ENCODE measurements at places on chromosomes 6 and 20.

GRCh38 chr20:14360416-14360815 is 23.0 kb upstream of the FLRT3 start:
- DNase-seq, result no peak

- no peak for DNase-seq
Measured at GRCh38 chr6:84449220-84449619, 221.8 kb upstream of the CEP162 start.

- DNase-seq, result no peak
Measured at GRCh38 chr6:121205569-121205968, 128.7 kb downstream of the TBC1D32 start.

DNA sequence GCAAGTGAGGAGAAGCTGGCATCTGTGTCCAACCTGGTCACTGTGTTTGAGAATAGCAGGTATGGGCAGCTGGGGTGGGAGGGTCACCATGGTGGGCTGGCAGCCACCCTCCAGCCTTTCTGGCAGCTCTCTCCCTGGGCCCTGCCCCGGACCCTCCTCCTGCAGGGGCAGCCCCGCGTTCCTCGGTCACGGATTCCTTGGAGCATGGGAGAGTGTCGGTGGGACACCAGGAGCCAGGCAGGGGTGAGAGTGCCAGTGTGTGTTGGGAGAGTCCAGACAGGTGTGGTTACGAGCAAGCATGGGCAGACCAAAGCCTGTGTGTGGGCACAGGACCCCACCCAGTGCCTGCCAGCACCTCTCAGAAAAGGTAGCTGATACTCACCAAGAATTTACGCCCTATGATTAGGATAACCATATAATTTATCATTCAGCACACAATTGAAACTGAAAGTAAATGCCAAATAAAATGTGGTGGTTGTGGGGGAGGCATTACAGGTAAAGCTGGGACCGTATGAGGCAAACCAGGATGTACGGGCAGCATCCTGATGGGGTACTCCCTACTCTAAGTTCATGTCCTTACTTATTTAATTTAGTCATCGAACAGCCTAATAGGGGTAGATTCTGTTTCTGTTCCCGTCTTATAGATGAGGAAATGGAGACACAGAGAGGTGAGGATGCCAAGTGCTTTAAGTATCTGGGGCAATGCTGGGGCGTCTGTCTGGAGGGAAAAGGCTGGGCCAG is 542 bp downstream of the FGD2 start:
- no peak for DNase-seq

- DNase-seq, result no peak
Measured at GRCh38 chr20:36260316-36260715, 24.0 kb downstream of the AAR2 start.

DNA sequence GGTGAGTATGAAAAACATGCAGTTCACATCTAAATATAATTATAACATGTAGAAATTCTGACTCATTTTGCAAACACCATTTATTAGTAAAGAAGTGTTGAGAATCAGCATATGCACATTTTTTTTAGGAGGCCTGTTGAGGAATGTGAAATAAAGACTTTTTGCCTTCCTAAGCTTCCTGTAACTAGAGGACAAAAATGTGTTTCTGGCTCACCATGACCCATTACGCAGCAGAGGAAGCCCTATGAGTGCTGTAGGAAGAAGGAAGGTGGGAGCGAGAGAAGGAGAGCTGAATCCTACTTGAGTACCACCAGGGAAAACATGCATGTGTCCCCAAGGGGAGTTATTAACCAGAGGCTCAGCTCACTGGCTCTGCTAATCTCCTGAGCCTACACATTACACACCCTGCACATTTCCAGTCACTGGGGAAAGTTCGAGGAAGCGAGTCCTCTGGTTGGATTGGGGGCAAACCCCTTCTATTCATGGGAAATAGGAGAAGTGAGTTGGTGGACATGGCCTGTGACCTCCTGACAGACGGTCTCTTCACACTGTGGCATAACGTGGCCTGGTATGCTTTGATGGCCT is 540.5 kb upstream of the JAG1 start:
- no peak for DNase-seq

GRCh38 chr6:80003826-80004172 is 650 bp upstream of the TTK start:
- DNase-seq, result peak; percentile 45

DNA sequence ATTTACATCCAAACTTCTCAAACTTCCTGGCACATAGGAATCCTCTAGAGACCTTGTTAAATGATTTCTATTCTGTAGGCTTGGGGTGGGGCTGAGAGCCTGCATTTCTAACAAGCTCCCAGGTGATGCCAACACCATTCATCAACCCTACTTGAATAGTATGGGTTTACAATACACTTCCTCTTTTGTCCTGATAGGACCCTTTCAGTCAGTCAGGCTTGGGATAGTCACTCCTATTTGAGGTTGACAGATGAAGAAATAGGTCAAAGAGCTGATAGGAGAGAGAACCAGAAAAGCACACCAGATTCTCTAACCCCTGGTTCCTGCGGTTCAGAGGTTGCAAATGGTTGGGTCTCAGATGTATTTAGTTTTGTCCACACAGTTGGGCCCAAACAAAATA is 273.4 kb downstream of the TSHZ2 start:
- DNase-seq, result no peak

DNA sequence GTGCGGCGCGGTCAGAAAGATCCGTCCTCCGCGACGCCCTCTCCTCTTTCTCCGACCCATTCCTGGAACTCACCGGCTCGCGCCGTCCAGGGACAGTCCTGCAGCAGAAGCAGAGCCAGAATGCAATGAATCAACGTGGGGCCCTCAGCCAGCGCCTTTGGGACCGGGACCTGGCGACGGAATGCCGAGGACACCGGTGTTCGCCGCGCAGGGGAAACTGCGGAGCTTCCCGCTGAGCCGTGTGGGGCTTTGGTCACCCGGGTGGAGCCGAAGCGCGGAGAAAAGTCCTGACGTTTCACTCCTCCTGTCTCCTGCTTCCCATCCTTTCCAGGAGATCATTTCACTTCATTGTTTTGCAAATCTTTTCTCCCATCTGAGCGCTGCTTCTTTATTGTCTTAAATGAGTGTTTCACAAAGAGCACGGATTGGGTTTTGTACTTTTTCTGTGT is 26.5 kb downstream of the ULBP1 start:
- no peak for DNase-seq

DNA sequence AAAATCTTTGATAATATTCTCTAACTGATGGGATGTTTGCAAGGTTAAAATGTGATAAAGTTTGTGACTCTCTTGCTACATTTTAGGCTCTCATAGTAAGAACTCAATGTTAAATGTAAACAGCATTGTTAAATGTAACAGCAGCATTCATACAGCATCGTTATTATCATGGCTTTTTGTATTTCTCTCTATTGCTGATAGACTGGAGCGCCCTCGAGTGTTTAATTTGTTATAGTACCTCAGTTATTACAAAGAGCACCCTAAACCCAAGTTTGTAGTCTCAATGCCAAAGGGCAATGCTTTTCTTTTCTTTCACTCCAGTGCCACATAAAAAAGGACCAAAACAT is 14.9 kb upstream of the TTPAL start:
- DNase-seq, result no peak

- DNase-seq, result peak; percentile 42
Measured at GRCh38 chr6:73388800-73389512, 5.7 kb upstream of the DDX43 start.

GRCh38 chr20:41214202-41214601 is 76.9 kb downstream of the PLCG1 start:
- no peak for DNase-seq

DNA sequence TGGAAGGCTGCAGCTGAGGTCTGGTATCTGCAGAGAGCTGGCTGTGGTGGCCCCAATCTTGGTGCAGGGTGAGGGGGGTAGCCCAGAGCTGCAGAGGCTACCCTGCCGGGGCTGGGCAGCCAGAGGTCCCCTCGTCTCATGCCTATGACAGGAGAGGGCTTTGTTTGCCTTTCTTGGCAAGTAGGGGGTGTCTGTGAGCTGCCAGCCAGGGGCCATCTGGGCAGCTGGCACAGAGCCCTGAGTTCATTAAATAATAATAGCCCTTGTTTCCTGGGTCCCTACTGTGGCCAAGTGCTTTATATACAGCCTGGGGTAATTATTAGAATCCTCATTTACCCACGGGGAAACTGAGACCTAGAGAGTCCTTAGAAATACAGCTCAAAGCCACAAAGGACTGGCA is 66.6 kb downstream of the EZR start:
- no peak for DNase-seq

DNA sequence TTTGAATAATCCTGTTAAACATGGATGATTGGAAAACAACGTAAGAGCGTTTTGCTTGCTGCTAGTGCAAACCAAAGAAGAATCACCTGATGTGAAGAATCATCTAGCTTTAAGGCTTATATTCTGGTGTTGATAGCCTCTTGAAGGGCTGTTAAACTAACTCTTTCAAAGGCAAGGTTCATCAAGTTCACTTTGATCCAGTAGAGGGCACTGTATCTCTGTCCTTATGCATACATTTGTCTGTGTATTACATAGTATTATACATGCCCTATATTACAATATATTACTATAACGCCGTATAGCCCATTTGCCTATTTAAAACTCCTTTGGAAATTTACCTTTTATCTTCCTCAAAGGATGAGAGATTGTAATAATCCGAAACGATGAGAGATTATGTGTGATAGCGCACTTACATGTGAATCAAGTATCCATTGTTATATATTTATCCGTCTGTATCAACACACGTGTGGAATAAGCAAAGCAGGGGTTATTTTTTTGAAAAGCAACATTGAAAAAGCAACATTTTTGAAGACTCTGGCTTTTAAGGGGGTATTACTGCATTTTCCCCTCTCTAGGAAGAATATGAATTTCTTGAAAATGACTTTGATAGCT is 50.8 kb upstream of the NRN1 start:
- DNase-seq, result no peak

DNA sequence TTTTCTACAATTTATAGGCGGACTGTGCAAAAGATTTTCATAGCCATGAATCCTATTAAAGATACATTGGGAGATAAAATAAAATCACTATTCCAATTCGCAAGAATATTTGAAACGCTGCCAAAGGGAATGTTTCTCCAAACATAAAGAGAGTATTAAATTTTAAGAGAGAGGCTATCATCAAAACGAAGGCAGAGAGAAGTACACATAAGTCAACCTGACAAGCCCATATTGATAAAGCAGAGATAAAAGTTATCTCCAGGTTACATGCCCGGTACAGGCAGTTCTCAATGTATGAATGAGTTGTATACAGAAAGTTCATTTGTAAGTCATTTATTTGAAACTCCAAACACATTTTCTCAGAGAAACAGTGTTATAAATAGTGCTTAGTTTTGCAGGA is 193.1 kb downstream of the ATXN1 start:
- DNase-seq, result no peak

GRCh38 chr6:157150076-157150475 is 173.2 kb downstream of the TMEM242 start:
- no peak for DNase-seq

DNA sequence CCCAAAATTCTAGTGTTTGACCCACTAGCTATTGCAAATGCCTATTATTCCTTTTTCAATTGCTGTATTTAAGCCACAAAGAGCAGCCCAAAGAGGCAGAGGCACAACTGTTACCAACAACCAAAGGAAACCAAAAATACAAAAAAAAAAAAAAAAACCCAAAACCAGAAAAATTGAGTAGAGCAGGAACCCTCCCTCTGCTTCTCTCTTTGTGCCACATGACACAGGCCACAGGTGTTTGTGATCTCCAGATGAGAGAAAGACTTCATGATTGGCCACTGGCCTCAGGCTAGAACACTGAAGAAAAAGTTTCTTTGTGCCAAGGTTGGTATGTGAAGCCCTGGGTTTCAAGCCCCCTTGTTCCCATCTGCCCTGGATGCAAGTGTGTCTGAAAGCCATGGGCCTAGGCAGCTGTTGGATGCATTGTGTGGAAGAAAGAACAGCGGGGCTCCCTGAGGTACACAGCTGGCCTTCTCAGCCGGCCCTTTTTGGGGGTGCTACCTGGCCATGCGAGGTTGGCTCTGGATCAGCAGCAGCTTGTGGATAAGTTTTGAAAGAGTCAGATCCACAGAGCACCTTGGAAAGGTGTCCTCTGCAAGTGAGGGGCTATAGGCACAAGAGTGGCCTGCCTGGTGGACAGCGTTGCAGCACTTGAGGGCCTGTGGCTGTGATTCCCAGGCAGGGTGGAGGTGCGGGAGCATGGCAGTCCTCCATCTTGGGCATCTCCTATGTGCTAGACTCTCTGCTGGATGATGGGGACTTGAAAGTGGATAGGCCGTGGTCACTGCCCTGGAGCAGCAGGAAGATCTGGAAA is 204.5 kb downstream of the ZDHHC14 start:
- no peak for DNase-seq

DNA sequence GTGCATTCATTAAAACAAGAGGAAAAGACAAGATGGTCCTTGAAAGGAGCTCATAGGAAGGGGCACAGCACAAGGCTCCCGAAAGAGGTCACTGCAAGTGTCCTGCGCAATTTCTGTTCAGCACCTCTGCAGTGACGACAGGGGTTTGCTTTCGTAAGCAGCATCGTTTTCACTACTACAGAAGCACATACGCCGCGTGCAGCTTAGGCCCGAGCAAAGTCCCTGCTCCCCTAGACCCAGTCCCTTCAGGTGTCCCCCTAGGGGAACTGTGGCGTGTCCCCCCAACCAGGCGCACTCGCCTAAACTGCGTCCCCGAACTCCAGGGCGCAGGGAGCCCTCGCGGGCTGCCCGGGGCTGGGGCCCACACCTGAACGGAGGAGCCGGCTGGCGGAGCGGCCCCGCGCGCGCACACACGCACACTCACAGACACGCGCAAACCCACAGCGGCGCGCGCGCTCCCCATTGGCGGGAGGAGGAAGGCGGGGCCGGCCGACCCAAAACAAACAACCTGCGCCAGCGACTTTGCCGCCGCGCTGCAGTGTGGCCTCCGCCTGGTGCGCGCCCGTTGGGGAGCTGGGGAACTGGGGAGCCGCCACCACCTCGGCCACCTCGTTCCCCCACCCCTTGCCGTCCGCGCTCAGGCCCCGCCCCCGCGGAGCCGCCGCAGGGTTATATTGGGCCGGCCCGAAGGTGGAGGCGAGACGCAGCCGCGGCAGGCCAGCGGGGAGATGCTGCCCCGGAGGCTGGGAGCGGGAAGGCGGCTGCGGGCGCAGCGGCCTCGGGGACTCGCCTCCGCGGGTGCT is at the start of gene FOXQ1:
FOXQ1 (plus strand) TSS at position 699 of the 803 bp plus-strand sequence. CDS start 607 bp downstream, outside the sequence.
- DNase-seq, result no peak

DNA sequence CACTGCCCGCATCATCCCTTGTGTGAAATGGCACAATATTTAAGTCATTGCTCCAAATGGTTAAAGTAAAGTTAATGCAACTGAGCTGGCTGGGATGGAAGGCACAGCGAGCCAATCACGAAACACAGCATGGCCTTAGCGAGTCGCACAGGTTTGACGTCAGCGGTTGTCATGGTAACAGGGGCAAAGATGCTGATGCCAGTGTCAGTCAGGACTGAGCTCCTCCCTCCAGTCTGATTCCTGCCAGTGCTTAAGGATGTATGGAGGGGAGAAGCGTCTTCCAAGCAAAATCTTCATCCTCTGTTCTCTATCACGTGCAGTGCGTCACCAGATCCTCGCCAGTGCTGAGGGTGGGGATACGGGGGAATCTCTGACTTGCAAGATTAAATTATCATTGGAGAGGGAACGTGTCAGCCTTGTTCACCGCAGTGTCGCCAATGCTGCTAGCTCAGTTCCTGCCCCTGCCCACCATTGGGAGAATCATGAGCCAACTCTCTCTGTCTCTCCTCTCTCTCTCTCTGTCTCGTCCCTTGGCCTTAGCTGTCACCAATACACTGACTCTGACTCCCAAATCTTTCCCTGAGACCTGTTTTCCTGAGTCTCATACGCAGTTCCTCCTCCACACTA is 24.5 kb downstream of the TSPYL4 start:
- DNase-seq, result no peak
